Right cardiac atrium (tissue), 5 donors: ENCODE measurements at places on chromosomes 7 and 10. TPM values are rescaled to one million over a fixed set of nuclear protein-coding genes. Genes with fewer than 3 reads are reported as not detected.
A peak's percentile ranks its signal among the peaks of the same experiment; 100 is the strongest.

DDX50 gene
- total RNA-seq = 25.2 TPM

DNA sequence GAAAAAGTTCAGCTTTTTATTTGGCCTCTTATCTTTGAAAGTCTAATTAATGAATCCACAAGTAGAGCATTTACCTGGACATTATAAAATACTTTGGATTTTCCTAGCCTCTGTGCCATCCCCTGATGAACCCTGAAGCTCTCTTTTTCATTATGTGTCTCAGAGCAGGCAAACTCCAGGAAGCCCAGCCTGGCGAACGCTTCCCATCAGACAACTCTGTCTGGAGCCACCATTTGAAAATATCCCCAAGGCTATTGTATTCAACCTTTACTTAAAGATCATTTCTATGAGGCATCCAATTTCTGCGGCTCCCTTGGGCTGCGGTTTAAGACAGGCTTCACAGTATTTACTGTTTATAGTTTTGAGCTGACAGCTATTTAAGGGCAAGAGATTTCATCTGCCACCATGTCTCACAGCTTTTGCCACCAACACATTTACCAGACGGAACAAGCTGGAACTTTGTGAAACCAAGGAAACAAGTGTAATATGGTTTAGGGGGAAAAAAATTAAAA is 257.2 kb upstream of the GLI3 start:
- no peak for DNase-seq

GRCh38 chr10:110363572-110364411 is 59.1 kb upstream of the SMNDC1 start:
- DNase-seq = no peak

- peak; percentile 81 for DNase-seq
Measured at GRCh38 chr7:157612664-157613561, 276.1 kb downstream of the DNAJB6 start.

GRCh38 chr7:151322906-151323305 is 18.7 kb upstream of the NUB1 start:
- no peak for DNase-seq

- no peak for DNase-seq
Measured at GRCh38 chr7:157487046-157487770, 150.4 kb downstream of the DNAJB6 start.

CROT gene
- total RNA-seq = 13.3 TPM

DNA sequence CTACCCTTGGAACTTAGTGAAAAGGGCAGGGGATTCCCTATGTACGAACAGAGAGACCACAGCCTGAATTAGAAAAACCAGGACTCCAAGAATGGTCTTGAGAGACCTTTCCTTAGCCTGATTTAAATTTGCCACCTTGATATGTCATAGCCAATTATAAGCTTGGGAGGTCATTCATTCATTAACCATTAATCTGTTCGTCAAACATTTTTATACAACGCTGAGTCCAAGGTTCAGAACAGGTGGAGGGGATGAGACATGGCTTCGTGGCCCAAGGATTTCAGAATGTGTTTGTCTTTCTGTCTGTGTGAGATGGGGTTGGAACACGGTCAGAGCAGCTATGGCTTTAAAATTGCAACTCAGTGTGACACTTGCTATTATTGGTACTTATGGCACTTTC is 158.0 kb downstream of the PAXIP1 start:
- DNase-seq = no peak

DNA sequence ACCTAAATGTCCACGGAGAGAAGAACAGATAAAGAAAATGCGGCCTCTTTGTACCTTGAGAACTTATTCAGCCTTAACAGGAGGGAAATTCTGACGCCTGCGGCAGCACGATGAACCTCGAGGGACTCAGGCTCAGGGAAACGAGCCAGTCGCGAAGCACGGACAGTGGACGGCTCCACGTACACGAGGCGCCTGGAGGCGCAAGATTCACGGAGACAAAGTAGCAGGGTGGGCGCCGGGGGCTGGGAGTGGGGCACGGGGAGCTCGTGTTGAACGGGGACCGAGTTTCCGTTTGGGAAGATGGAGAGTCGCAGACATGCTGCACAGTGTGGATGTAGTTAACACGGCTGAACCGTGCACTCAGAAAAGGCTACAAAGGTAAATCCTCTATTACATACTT is 13.2 kb upstream of the UTF1 start:
- peak; percentile 28 for DNase-seq

- no peak for DNase-seq
Measured at GRCh38 chr7:25663877-25664276, 435.6 kb upstream of the NPVF start.

GRCh38 chr7:75966190-75966961 is 28.0 kb downstream of the TMEM120A start:
- DNase-seq = peak; percentile 85

GRCh38 chr7:150379441-150380379 is 580 bp downstream of the ZNF775 start:
- DNase-seq = no peak

OR13A1 gene
- total RNA-seq = not detected

GRCh38 chr7:126424985-126425384 is 827.8 kb downstream of the GRM8 start:
- no peak for DNase-seq

- DNase-seq = peak; percentile 53
Measured at GRCh38 chr10:3853016-3853415, 68.0 kb upstream of the KLF6 start.

DNA sequence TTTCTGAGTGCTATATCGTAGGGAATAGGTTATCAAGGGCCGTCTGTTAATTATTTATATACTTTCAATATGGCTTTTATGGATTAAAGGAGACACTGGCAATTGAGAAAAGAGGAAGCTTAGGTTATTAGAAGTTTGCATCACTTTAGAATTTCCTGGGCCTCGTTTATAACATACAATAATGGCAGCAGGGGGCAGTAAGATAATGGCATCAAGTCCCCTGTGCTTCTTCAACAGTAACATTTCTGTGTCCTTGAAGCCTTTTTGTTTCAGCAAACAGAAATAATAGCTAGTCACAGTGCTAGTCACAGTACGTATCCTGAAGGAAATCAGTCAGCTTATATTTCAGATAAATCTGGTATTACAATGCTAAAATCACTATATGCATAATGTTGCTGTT is 41.9 kb downstream of the SPAM1 start:
- no peak for DNase-seq

OR2A1 gene
- total RNA-seq = 0.39 TPM

TRRAP gene
- 26.1 TPM for total RNA-seq

- no peak for DNase-seq
Measured at GRCh38 chr10:126536148-126536547, 134.3 kb downstream of the C10orf90 start.

- no peak for DNase-seq
Measured at GRCh38 chr10:109030581-109031210, 892.6 kb downstream of the XPNPEP1 start.

GRCh38 chr10:104109908-104110662 is 11.9 kb upstream of the SFR1 start:
- no peak for DNase-seq

- no peak for DNase-seq
Measured at GRCh38 chr7:124790645-124791044, 25.1 kb upstream of the GPR37 start.

DNA sequence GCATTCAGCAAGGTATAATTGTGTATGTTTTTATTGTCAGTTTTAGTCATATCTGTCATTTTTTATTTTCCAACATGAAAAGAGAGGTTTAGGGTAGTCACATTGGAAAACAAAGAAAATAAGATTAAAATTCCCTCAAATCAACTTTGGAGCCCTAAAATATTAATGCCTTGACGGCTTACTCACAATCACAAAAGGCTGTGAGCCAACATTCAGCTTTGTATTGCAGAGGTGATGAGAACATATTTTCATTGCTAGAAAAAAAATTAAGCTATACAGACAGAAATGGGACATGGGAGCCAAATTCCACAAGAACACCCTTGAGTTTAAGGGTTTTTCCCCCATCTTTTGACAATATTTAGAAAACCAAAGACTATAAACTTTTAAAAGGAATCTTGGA is 30.2 kb downstream of the CALD1 start:
- DNase-seq = no peak

GRCh38 chr7:135210888-135211178 is 493 bp downstream of the WDR91 start:
- DNase-seq = no peak

GRCh38 chr10:69629519-69629896 is 539 bp upstream of the FAM241B start:
- no peak for DNase-seq

- peak; percentile 84 for DNase-seq
Measured at GRCh38 chr10:75662715-75663114, 231.3 kb downstream of the LRMDA start.

- DNase-seq = no peak
Measured at GRCh38 chr10:6803427-6803783, 223.3 kb upstream of the PRKCQ start.

GDI2 gene
- total RNA-seq = 109 TPM

CPA2 gene
- total RNA-seq = 0.67 TPM

DNA sequence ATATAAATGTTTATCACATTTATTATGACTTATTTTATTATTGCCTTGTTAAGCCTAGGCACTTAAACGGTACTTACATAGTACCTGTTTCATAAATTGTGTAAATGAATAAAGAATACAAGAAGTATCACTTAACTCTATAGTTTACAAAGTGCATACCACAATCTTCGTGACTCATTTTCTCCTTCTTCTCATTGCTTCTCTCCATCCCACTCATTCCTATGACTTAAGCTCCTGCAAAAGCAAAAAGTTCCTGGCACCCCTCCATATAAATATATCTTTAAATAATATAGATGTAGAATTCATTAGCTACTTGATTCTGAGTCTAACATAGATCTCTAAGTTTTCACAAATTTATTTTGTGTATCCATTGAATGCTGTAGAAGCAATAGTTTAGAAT is 1382.0 kb upstream of the CELF2 start:
- DNase-seq = no peak

GRCh38 chr10:5545426-5545777 is 20.6 kb downstream of the CALML3 start:
- DNase-seq = no peak

SORCS1 gene
- total RNA-seq = 4.5 TPM

GRCh38 chr10:112282086-112282485 is 1.1 kb upstream of the TECTB start:
- DNase-seq = no peak

DNA sequence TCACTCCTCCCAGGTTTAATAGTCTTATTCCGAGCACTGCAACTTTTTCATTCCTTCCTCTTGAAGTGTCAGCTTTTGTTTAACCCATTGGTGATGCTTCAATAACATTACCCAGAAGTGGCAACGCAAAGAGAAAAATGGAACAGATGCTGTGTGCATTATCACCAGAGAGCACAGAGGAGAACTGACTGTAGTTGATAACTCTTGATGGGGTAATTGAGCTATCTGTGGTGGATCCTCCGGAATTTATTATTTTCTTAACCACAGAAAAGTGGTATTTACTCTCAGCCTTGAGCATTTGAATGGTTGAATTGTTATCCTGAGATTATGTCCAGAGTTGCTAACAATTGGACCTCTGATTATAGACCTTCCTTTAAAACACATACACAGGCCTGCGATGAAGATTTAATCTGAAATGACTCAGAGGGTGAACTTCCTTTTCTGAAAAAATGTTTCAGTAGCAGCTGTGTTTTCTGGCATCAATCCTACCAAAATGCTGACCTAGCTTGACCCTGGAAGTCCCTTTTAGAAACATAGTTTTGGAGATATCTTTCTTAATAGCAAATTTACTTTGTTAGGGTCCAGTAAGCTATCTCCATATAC is 1584.4 kb upstream of the LRRTM3 start:
- no peak for DNase-seq

DNA sequence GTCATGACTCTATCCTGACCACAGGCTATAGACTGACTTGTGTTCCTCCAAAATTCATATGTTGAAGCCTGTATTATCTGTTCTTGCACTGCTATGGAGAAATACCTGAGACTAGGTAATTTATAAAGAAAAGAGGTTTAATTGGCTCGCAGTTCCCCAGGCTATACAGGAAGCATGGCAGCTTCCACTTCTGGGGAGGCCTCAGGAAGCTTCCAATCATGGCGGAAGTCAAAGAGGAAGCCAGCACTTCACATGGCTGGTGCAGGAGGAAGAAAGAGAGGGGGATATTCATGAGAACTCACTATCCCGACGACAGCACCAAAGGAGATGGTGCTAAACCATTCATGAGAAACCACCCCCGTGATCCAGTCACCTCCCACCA is 84.3 kb upstream of the KDM7A start:
- no peak for DNase-seq

GRCh38 chr10:10831085-10831484 is 186.6 kb upstream of the CELF2 start:
- DNase-seq = peak; percentile 72

GLI3 gene
- 3.1 TPM for total RNA-seq

MRC1 gene
- total RNA-seq = 51.8 TPM

IL15RA gene
- 19.2 TPM for total RNA-seq

PPRC1 gene
- total RNA-seq = 28.3 TPM

TSPAN12 gene
- 43.4 TPM for total RNA-seq

DNA sequence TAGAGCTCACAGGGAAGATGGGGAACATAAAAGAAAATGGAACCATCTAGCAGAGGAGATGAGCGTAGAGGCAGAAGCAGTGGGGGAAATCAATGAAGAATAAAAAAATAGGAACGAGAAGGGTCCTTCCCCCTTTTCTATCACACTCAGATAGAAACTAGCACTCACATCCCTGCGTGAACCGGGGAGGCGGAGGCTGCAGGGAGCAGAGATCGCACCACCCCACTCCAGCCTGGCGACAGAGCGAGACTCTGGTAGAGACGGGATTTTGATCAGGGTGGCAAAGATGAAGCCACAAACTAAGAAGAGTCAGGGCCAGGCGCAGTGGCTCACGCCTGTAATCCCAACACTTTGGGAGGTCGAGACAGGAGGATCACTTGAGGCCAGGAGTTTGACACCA is 64.7 kb upstream of the ECHDC3 start:
- DNase-seq = no peak

DNA sequence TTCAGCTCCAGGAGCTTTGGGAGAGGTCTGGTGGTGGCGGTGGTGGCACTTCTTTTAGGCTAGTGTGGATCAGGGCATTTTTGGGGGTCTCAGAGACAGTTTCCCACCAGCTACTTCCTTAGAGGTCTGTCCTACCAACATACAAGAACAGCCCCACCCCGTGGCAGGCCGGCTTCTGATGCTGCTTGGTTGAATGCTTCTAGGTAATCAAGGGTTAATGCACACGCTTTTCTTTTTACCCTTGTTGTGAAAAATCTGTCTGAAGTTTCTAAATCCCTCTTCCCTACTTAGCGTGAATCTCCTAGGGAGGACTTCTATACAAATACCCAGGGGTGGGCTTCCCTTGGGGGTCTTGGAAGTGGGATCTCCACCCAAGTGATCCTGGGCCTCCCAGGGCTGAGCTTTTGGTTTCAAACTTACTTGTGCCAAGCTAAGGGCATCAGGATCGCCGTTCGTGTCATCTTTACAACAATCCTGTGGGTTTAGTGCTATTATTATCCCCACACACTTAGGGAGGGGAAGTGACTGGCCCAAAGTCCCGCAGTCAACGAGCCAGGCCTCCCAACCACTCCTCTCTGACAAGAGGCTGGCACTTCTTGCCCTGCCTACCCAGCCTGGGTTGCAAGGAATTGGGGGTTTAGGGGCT is 1.7 kb downstream of the SH2B2 start:
- DNase-seq = no peak

DNA sequence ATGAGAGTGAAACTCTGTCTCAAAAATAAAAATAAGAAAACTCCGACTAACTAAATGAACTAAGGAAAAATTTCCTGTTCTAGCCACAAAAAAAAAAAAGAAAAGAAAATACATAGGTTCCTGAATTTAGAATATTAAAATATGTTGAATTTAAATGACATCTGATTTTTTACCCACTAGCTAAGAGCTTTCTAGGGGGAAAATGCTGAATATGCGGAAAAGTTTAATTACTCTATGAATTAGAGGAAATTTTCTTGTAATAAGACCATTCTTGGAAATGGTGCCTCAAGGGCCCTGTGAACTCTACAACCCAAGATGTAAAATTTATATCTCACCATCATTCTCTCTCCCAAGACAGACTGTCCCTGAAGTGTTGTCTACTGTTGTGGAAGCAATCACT is 165.0 kb upstream of the CALN1 start:
- no peak for DNase-seq
